ENCODE measurements at places on chromosomes 11 and 22. TPM values are rescaled to one million over a fixed set of nuclear protein-coding genes. Genes with fewer than 3 reads are reported as not detected.

Gene MRGPRE
- not detected for total RNA-seq

Gene ZBED4
- 17.1 TPM for total RNA-seq

Gene MAJIN
- not detected for total RNA-seq

Gene CD248
- 1.6 TPM for total RNA-seq

Gene APOL4
- total RNA-seq = 14.3 TPM

Gene SCUBE1
- 3.9 TPM for total RNA-seq

Gene INPP5J
- total RNA-seq = 3.7 TPM

Gene MYO18B
- 0.46 TPM for total RNA-seq

Gene DPP3
- 51.7 TPM for total RNA-seq

Gene CYP2D6
- 4.2 TPM for total RNA-seq

Gene GDPD5
- total RNA-seq = 37.6 TPM

Gene NPTXR
- 64.6 TPM for total RNA-seq

Gene POTEH
- total RNA-seq = not detected

Gene BRD1
- total RNA-seq = 32.5 TPM

Gene SLCO2B1
- total RNA-seq = 18.0 TPM

Gene KIF18A
- total RNA-seq = 6.9 TPM
